Activated T-helper 17 cell treated with anti-CD3 and anti-CD28 coated beads, Interleukin-2, amount 50 U/mL, for 72 hours (primary cell): ENCODE measurements at places on chromosomes 7 and 10.

DNA sequence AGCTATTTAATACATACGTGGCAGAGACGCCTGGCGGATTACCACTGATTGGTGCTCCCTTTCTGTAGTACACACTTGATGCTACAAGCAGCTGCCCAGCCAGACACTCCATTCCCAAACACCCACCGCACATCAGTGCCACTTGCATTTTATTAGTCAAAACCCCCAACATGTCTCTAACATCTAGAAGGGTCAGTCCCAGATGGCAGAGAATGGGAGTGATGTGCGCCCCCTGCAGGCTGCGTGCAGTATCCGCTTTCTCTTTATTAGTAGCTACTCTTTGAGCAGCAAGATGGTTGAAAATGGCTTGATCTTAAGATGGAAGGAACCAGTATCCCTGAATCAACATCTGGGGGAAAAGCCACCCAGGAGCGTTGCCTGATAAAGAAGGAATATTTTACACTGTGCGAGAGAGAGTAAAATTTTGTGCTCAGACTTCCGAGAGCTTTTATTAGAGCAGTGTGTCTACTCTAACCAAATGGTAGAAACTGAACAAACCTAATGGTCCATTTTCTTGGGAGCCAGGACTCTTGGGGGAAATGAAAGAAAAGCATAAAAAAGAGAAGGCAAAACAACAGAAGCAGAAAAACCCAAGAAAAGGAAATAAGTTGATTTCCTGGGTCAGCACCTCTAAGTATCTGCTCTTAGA, 78.3 kb downstream of the ST8SIA6 start:
- no peak for ATAC-seq

- ATAC-seq, result no peak
Observed at GRCh38 chr10:126843299-126843934, 61.8 kb upstream of the DOCK1 start.

GRCh38 chr10:18483516-18484186, 167.7 kb downstream of the NSUN6 start:
- ATAC-seq, result no peak

DNA sequence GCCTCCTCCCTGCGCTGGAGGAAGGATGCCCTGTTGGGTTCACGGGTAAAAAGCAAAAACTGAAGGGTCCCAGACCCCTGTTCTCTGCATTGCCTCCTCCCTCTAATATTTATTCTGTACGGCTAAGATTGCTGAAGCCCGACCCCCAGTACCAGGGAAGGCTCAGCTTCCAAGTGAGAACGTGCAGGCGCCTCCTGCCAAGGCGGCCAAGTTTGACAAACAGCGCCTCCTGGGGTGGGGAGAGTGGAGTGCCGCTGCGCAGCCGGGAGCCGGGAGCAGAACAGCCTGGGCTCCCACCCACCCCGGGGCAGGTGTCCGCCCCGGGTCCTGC, 4.7 kb upstream of the EBF3 start:
- ATAC-seq, result no peak

GRCh38 chr7:92432299-92432946, 14.9 kb upstream of the GATAD1 start:
- ATAC-seq, result no peak

GRCh38 chr7:135970682-135971365, 6.3 kb downstream of the MTPN start:
- no peak for ATAC-seq

DNA sequence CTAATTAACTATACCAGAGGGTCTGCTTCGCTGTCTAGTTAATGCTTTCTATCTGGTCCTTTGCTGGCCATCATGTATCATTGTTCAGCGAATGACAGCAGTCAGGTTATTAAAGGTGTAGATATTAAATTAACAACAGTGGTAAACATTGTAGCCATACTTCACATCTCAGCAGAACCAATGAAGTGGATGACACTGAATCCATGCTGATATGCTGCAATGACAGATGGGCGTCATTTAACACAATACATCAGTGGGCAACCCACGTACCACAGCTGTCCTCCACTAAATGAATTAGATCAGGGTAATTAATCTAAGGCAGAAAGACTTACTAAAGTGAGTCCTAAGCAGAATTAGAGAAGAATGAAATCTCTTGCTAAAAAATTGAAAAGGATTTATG, 767.2 kb downstream of the NXPH1 start:
- ATAC-seq, result no peak

GRCh38 chr10:118687472-118687871, 67.3 kb downstream of the CACUL1 start:
- ATAC-seq, result no peak

- ATAC-seq, result no peak
Observed at GRCh38 chr10:13924040-13924725, 337.4 kb downstream of the PRPF18 start.

DNA sequence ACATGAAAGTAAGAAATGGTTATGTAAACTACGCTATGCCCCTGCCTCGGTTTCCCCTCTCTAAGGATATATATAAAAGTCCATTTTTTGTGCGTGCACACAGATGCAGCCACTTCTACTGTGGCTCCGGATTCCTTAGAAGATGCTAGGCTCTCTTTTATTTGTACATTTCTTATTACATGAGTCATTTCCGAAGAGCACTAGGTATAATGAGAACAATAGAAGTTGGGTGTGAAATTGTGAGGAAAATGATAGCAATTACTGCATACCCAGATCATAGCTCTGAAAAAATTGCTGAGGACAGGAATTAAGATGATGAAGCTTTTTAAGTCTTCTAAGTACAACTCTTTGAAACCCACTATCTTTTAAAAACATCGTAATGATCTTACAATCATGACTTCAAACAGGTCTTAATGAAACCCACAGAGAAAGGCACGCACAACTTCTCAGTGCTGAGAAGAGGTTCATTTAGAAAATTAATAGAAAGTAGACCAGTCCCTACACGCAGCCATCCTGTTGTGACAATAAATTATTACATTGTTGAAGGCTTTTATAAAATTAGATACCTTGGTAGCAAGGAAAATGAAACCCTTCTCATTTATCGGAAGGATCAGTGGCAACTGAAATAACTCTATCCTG, 96.2 kb upstream of the FGFR2 start:
- ATAC-seq, result no peak

- no peak for ATAC-seq
Observed at GRCh38 chr10:2619472-2619871, 447.9 kb upstream of the PFKP start.

DNA sequence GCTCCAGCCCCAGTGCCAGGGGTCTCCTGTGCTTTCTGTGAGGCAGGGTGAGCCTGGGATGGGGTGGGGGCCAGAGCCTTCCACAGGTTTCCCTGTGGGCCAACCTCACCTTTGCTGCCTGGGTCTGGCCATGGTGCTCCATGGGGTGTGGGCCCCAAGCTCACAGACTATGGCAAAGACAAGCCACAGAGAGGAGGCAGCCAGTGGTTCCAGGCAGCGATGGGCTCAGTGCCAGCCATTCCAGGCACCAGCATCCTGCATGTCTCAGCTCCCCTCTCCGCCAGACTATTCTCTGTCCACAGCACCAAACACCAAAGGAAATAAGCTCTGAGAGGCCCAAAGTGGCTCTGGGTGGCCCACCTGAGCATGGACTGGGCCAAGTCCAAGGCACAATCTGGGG, 133.5 kb downstream of the PTPN20 start:
- no peak for ATAC-seq

- ATAC-seq, result no peak
Observed at GRCh38 chr10:60883187-60883586, 60.8 kb downstream of the RHOBTB1 start.

DNA sequence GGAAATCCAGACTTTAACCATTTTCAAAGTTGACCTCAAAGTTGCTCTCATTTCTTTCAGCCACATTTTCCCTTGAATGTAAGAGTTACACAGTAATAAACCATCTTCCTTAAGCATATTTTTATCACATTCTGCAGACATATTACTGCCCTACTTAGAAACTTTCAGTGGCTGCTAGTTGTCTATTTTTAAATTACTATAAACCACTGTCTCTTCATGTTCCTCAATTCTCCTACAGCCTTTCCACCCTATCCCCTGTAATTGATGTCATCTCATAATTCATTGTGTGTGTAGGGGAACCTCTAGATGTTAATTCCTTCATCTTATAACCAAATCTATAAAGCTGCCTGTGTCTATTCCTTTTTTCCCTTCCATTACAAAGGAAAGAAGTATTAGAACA, 78.1 kb upstream of the STRIP2 start:
- no peak for ATAC-seq

GRCh38 chr10:28840971-28841370, 163.7 kb downstream of the BAMBI start:
- ATAC-seq, result no peak

DNA sequence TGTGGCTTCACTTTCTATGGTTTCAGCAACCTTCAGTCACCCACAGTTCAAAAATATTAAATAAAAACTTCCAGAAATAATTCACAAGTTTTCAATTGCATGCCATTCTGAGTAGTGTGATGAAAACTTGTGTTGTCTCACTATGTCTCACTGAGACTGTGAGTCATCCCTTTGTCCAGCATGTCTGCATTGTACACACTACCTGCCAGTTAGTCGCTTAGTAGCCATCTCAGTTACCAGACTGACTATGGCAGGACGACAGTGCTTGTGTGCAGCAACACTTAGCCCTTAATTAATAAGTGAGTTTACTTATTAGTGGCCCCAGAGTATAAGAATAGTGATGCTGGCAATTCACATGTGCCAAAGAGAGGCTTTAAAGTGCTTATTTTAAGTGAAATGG, 22.5 kb downstream of the CCDC186 start:
- peak; percentile 89 for ATAC-seq

GRCh38 chr7:28570113-28570969, 158.0 kb downstream of the CREB5 start:
- ATAC-seq, result no peak

- ATAC-seq, result no peak
Observed at GRCh38 chr7:19715499-19715898, 6.7 kb upstream of the POLR1F start.

DNA sequence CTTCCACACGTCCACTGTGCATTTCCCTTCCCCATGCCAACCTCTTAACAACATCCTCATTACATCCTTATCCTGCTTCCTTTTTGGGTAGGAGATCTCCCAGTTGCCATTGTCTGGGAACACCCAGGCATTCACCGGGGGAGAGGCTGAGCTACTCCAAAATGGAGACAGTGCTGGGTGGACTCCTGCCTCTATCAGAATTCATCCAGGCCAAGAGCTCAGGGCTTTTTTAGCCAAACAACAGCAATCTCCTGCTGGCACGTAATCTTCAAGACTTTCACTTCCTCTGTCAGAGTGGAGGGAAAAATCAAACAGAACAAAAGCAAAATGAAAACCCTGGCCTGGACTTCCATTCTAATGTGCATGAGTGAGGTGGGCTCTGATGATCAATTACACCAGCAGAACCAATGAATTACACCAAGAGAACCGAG, 245.0 kb downstream of the PRPF18 start:
- no peak for ATAC-seq

- ATAC-seq, result peak; percentile 26
Observed at GRCh38 chr10:95835149-95835860, 72.5 kb upstream of the CC2D2B start.

DNA sequence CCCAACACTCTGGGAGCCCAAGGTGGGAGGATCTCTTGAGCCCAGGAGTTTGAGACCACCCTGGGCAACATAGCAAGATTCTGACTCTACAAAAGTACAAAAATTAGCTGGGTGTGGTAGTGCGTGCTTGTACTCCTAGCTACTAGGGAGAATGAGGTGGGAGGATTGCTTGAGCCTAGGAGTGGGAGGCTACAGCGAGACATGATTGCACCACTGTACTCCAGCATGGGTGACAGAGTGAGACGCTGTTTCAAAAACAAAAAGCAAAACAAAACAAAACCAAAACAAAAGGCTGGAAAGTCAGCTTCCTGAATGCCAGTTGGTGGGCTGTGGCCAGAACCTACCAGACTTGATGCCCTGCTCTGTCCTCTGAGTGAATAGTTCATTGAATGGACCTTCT, 242.8 kb downstream of the PHTF2 start:
- no peak for ATAC-seq

GRCh38 chr10:11698691-11699549, 43.3 kb upstream of the ECHDC3 start:
- ATAC-seq, result no peak

DNA sequence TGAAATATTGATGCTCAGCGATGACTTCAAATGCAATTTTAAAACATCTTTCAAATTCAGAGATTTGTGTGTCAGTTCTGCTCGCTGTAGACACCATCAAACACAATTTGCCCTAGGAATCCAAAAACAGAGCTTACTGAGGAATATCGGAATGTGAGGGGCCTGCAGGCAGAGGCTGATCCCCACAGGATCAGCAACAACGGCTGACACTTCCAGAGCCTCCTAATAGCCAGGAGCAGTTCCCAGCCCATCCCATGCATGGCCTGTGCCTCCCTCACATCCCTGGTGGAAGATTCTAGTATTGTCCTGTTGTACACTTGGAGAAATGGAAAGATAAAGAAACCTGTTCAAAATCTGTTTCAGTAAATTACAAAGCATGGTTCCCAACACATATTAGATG, 129.7 kb upstream of the VWC2 start:
- ATAC-seq, result no peak

DNA sequence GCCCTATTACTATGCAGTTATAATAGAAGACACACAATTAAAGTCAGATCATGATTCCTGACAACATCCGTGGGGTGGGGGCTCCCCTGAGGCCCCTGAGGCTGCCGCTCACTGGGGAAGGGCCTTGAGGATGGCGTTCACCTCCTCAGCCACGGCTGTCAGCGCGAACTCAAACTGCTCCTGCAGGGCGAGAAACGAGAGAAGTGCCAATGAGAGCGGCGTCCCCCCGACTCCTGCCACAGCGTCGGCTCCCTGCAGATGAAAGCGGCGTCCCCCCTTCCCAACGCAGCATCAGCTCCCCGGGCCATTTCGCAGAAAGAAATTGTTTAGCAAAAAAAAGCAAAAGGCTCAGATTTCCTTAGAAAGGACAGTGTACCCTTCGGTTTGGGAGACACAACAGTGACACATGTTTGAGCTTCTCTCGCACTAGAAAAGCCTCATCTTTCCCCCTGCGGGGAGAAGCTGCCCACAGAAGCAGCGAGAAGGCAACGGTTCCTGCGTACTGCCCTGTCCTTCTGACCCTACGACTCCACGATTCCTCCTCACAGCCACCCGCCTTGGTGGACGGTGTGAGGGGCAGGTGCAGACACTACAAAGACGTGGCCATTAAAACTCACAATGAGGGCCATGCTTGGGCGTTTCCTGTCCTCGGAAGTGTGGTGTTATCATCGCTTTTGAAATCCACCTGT, 203.9 kb downstream of the DNAJB6 start:
- ATAC-seq, result no peak

DNA sequence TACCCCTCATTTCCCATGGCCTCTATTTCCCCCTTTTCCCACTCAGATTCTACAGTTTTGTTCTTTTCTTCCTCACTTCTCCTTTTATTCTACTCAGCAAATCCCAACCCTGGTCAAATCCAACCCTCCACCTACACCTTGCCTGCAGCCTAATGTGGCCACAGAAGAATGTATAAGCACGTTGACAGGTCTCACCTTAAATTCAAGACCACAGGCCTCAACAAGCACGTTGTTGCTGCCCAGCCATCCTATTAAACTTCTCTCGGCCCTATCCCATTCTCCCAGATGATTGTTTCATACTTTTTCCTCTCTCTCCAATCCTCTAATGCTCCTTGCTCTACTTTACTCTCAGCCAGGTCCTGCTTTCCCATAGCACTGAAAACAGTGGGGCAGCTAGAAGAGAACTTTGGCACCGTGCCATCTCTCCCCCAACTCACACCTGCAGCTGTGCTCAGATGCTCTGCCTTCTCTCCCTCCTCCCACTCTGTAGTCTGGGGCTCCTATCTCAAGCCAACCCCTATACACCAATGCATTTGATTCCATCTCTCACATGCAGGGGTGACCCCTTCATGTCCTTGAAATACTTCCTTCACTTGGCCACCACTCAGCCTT, 6.8 kb upstream of the EIF3A start:
- no peak for ATAC-seq
